Sigmoid colon (tissue), 7 donors: ENCODE measurements at places on chromosomes 3 and 15. TPM values are rescaled to one million over a fixed set of nuclear protein-coding genes. Genes with fewer than 3 reads are reported as not detected.

DNA sequence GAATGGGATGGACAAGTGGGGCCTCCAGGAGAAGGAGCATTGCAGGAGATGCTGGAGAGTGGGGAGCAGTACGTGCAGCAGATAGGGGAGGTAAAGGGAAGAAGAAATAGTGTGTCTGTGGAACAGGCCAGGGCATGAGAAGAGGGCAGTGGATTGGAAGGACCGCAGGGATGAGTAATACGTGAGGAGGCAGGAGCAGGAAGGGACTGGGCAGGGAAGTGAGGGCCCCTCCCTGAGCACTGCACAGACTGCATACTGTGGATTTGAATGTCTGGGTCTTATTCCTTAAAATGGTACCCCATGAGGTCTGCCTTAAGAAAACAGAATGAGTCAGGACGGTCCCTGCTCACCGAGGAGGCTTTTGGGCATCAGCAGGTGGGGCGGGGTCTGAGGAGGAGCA is 210.0 kb upstream of the NDN start:
- no peak for DNase-seq

DNA sequence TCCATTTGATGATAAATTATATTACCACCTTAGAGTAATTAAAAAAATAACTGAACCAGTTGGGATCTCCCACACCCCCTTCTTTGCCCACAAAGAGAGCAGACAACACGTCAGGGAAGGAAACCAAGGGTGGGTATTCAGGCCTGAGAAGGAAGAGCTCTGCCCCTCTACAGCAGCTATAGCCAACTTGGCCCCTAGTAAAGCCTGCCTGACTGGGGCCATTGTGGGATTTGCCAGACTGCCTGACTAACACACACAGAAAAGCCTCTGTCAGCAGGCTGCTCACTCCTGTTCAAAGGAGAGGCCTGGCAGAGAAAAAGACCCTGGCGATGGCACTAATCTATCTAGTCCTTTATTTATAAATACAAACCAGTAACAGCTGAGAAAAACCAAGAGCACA is 41.4 kb downstream of the ATP8B4 start:
- no peak for DNase-seq

GRCh38 chr3:143220741-143221140 is 101.2 kb downstream of the CHST2 start:
- DNase-seq: no peak

- DNase-seq: peak; percentile 44
Observed at GRCh38 chr15:68643216-68643830, 64.5 kb downstream of the CORO2B start.

GRCh38 chr3:29280404-29281093 is at the start of gene RBMS3:
TSS of gene RBMS3 (plus strand) at chr3:29281071.
- peak; percentile 97 for DNase-seq

GRCh38 chr3:85626662-85627061 is 667.9 kb downstream of the CADM2 start:
- no peak for DNase-seq

DNA sequence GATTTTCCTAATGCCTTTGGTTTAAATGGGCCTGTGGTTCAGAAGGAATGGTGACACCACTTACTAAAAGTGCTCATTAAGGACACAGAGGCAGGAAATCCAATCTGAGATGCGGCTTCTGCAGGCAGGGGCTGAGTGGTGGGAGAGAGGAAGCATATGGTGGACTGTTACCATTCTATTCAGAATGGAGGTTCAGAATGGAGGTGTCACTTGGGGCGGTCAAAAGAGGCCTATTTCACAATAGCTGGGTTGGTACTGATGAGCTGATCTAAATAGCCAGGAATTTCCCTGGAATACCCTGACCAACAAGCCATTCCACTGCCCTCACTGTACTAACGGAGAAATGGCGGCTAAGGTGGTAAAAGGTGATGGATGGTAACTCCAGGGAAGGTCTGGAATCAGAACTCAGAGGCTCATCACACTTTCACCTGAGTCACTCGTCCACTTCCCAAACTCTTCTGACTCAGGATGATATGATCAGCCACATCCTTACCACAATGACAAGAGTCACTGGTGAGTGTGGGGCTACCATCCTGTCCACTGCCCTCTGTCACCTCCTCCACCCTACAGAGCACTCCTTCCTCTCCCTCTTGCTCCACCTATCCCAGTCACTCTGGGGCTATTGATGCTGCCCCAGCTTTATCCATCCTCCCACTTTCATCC is 15.7 kb downstream of the RFT1 start:
- no peak for DNase-seq

- DNase-seq: no peak
Observed at GRCh38 chr3:19446687-19447086, 298.4 kb downstream of the KCNH8 start.

- DNase-seq: peak; percentile 83
Observed at GRCh38 chr15:75531041-75531450, 48.1 kb downstream of the PTPN9 start.

GRCh38 chr3:192061426-192061825 is 600.5 kb downstream of the PYDC2 start:
- no peak for DNase-seq

GRCh38 chr15:25062551-25063430 is 108.0 kb downstream of the SNRPN start:
- DNase-seq: peak; percentile 10

DNA sequence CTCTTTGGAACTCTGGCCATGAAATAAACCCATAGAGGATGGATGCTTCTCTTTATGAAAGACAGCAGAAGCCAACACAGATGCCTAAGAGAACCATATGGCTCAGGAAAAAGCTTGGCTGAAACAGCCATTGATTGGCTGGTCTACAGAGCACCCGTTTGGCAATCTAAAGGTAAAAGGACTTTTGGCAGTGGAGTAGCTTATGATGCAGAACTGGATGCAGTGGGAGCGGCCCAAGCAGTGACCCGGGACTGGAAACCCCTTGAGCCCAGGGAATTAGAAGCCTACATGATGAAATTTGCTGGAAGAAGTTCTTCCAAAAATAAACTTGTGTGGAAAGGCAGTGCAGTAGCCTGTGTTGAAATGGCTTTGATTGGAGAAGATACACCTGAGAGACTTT is 360.2 kb downstream of the NR2F2 start:
- no peak for DNase-seq

DNA sequence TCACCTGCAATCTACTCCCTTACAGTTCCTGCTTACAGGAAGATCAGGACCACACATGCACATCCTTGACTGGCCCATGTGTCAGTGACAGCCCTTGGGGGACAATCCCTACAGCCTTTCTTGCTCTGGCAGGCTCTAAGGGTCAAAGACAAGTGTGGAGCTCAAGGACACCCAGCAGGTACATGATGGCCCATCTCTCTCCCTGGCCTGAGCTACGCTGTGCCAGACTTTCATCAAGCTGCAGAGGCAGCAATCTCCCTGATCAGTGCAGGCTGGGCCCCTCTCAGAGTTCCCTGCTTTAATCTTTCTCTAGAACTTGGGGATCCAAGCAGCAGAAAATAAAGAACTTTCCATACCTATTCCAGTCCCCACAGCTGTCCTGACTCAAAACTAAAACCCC is 2.6 kb downstream of the SEMA7A start:
- DNase-seq: no peak

- DNase-seq: no peak
Observed at GRCh38 chr3:29171043-29171990, 109.6 kb upstream of the RBMS3 start.

DNA sequence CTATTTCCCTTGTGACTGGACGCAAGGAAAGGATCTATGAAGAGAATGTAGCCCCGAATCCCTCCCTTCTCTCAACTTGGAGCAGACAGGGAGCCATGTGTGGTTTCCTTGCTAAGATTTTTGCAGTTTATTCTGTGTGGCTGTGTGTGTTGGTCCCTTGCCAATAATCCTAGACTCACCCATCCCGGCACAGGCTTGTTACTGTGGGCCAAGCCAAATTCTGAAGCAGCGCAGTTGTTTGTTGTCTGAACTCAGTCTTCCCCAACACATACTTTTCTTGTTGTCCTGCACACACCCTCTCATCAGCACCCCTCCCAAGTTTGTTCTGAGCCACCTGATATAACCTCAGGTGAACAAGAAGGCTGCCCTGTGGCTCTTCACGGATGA is 193.3 kb upstream of the CTDSPL start:
- peak; percentile 71 for DNase-seq

- no peak for DNase-seq
Observed at GRCh38 chr3:139430493-139430892, 41.0 kb upstream of the COPB2 start.

IQCF5 gene
- total RNA-seq: not detected

DNAH12 gene
- 0.27 TPM for total RNA-seq

C2CD4B gene
- total RNA-seq: 1.8 TPM

ALS2CL gene
- total RNA-seq: 4.5 TPM

FOXL2 gene
- not detected for total RNA-seq
